ENCODE measurements at places on chromosomes 6 and 20.

DNA sequence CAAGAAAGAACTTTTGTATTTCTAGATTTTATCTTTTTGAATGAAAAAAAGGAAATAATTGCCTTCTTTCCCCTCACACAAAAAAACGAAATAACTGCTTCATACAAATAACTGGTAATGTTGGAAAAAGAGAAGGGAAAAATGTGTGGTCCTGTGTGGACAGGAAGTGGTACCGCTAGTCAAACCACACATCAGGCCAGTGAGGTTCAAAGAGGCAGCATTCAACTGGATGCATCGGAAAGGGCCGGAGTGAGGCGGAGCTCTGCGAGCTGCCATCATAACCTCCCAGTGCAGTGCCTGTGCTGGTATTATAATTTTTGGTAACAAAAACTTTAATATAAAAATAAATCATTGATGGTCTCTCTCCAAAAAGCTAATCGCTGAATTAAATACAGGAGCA is 111.2 kb downstream of the IRF4 start:
- DNase-seq, result no peak

DNA sequence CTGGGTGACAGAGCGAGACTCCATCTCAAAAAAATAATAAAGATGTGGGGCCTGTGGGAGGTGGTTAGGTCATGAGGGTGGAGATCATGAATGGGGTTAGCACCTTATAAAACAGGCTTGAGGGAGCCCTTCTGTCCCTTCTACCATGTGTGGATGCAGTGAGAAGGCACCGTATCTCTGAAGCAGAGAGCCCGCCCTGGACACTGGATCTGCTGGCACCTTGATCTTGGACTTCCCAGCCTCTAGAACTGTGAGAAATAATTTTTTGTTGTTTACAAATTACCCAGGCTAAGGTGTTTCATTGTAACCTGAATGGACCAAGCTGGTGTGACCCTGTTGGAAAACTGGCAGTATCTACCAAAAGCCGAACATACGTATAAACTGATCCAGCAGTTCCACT is 15.7 kb upstream of the PANK2 start:
- DNase-seq, result no peak

DNA sequence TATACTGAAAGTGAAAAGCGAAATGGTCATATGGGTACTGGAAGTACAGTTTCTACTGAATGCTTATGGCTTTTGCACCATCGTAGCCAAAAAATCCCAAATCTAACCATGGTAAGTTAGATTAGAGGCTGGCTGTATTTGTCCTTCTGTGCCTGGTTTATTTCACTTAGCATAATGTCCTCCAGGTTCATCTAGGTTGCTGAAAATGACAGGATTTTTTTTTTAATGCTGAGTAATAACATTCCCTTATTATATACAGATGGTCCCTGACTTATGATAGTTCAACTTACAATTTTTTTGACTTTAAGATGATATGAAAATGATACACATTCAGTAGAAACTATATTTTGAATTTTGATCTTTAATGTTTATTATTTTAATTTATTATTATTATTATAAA is 7.6 kb downstream of the MYCT1 start:
- no peak for DNase-seq

DNA sequence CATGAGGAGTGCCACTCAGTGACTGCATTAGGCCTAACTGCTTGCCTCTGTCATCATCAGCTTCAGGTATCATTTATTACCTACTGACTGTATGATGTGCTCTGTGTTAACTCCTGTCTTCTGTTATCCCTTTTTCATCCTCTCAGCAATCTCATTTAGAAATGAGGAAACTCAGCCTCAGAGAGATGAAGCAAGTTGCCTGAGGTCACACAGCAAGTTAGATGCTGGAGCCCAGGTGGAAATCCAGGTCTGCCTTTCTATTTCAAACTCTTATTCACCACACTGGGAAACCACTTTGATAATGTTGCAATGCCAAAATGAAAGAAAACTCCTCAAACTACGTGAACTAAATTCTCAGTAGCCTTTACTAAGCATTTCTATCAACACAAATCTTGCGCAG is 1.3 kb downstream of the FERMT1 start:
- no peak for DNase-seq

GRCh38 chr6:2171728-2172127 is 73.7 kb downstream of the GMDS start:
- no peak for DNase-seq

DNA sequence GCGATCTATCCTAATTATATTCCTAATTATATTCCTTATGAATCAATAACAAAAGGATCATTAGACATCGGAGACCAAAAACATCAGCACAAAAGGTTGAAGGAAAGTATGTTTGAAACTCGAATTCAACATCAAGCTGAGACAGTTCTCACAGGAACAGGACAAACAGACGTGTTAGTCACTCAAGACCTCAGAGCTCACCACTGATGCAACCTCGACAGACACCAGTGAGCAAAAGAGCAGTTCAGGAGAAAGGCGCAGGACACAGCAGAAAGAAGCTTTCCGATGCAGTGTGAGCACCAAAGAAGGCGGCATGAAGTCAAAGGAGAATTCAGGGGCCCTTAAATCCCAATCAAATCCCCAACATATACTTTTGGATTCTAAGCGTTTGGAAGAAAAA is 6.3 kb upstream of the RAMACL start:
- no peak for DNase-seq

DNA sequence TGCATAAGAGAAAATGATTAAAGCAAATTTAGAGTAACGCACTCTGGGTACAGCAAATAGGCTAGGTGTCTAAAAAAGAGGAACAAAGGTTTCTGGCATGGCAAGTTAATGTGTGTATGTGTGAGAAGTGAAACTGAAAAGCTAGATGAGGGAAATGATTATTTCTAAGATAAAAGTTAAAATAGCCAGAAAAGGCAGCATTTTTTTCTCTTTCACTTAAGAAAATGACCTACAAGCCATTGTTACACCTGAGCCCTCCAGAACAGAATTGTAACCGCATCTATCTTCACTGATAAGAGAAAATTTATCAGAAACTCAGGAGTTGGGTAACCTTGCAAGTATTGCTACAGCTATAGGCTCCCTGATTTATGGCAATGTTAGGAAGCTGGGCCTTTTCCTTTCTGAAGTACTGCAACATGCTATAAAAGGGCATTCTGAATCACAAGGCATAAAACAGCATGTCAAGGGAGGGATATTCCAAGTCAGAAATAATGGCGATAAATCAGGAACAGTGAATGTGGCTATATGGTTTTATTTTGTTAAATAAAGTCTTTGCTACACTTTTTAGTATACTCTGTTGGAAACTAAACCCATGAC is 395.3 kb downstream of the TBC1D32 start:
- no peak for DNase-seq

DNA sequence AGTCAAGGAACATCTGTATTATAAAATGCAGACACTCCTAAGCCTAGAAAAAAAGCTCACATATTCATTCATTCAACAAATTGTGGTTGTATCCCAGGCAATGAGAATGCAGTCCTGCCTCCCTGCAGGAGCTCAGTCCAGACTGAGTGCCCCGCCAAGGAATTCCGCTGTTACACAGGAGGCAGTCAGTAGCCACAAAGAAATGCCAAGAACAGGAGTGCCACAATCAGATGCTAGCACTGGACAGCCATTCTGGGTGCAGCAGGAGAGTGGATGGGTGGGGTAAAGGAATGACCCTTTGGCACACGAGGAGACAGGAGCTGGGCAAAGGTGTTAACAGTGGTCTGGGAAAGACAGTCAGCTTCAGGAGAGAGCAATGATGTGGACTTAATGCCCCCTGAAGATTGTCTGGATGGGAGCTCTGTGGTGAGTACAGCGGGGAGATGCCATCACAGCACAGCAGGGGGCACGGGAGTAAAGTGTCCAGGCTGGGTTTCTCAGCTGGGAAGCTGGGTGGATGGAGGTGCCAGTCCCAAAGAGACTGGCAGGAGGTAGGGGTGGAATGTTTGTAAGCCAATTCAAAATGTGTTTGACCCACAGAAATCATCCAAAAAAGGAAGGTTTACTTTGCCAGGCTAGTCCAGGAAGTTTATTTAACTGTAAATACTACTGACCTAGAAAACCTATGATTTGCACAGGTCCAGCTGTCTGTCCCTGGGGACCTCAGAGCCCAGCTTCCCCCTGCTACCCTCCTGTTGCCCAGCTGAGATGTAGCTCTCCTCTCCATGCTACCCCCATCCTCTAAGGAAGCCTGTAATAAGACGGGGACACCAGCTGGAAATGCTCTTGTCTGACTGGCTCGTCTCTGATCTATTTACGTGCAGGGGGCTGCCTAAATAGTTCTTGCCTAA is 84.1 kb downstream of the SLC23A2 start:
- DNase-seq, result no peak

DNA sequence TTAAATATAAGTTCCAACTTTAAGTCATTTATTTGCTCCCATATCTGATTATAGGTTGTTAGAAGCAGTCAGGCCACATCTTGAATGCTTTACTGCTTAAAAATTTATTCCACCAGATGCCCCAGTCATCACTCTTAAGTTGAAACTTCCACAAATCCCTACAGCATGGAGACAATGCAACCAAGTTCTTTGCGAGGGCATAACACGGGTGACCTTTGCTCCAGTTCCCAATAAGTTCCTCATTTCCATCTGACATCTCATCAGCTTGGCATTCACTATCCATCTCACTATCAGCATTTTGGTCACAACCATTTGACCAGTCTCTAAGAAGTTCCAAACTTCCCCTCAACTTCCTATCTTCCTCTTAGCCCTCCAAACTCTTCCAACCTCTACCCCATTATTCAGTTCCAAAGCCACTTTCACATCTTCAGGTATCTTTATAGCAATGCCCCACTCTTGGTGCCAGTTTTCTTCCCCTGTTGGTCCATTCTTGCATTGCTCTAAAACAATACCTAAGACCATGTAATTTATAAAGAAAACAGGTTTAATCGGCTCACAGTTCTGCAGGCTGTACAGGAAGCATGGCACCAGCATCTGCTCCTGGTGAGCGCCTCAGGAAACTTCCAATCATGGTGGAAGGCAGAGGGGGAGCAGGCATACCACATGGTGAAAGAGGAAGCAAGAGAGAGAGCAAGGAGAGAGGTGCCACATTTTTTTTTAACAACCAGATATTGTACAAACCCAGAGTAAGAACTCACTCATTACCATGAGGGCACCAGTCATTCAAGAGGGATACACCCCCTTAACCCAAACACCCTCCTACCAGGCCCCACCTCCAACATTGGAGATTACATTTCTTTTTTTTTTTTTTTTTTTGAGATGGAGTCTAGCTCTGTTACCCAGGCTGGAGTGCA is 15.9 kb upstream of the ITPR3 start:
- DNase-seq, result no peak

- DNase-seq, result no peak
These were observed 17.9 kb downstream of the SH3BGRL2 start for GRCh38 chr6:79649016-79649415.

DNA sequence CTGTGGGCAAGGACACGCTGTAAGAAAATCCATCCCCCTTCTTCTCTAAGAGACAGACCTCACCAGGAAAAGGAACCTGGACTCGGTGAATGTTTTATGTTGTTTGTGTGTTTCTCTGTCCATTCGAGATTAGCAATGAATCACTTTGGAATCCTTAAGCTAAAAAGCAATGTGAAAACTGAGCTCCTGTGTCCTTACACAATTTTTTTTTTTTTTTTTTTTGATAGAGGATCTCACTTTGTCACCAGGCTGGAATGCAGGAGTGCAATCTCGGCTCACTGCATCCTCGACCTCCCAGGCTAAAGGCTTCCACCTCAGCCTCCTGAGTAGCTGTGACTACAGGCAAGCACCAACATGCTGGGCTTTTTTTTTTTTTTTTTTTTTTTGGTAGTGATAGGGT is 32.1 kb downstream of the BFSP1 start:
- DNase-seq, result no peak

- no peak for DNase-seq
These were observed 370.8 kb upstream of the BTBD3 start for GRCh38 chr20:11546939-11547338.

- DNase-seq, result no peak
These were observed 43.1 kb downstream of the CD109 start for GRCh38 chr6:73739096-73739495.

DNA sequence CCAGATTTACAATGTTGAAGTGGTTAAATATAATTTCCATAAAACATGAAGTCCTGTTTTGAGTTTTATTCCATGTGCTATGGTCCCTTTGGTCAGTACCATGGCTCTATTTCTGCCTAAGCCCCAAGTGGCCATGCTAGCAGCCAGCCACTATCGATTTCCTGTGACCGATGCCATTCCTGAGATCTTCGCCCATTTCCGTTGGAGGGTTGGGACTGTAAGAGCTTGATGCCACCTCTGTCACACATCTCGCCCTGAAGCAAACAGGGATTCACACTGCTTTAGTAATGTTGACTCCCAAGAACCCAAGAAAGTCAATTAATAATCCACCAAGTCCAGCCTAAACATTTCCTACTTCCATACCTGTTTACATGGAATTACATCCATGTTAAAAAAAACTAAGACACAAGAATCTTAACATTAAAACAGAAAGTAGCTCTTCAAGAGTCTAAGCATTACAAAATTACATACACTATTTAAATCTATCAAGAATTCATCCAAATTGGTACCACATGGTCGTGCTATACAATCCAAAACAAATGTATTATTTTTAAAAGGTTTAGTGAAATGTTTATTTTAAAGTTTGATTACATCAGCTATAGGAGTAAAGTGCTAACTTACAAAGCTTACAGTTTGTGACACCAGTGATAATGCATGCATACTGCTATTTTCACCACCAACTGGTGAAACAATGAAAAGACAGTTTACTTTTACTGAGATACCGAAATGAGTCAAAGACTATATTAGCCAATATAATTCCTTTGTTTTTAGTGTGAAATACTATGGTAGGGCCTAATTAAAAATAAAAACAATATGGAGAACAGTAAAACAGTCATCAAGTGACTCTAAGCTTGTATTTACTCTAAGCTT is 2.5 kb downstream of the RBM39 start:
- DNase-seq, result no peak

DNA sequence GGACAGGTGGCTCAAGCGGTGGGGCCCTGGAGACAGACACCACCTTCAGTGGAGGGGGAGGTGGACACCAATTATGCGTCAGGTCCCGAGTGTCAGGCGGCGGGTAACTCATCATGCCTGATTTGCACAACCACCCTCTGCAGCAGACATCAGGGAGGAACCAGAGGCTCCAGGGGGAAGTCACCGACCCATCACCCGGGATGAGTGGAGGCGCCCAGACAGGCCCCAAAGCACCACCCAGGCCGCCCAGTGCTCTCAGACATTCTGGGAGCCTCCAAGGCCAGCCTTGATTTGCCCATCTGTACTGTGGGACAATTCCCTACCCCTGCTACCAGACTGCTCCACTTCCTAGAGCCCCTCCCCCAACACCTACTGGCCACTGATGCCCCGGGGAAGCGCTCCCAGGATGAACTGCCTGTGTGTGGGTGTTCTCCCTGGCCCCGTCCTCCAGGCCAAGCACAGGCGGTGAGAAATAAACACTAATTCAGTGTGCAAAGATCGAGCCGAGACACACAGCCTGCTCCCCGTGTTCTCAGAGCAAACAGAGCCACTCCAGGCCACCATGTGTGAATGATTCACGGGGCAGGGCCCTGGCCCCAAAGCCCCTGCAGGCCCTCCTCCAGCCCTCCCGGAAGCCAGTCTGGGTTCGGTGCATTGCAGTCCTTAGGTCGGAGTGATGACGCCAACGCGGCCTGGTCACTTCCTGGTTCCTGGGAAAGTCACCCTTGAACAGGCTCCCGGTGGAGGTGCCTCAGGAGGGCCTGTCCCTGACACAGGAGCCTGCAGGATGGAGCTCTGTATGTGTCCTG is 107.2 kb downstream of the ASXL1 start:
- no peak for DNase-seq

GRCh38 chr20:63202021-63202420 is 13.9 kb downstream of the YTHDF1 start:
- no peak for DNase-seq

- DNase-seq, result no peak
These were observed 70.0 kb upstream of the SUPT3H start for GRCh38 chr6:45447716-45448115.

Data from activated naive CD4-positive, alpha-beta T cell treated with Interleukin-2 at 50 U/mL for 16 hours (primary cell).